Activated CD4-positive, alpha-beta T cell treated with anti-CD3 and anti-CD28 coated beads, Interleukin-2, Interleukin-4, amounts not matched to agents 100 ng/mL and 50 ng/mL, durations not matched to agents 16 hours and 8 hours (primary cell): ENCODE measurements at places on chromosomes 4 and X.
A peak's percentile ranks its signal among the peaks of the same experiment; 100 is the strongest.

DNA sequence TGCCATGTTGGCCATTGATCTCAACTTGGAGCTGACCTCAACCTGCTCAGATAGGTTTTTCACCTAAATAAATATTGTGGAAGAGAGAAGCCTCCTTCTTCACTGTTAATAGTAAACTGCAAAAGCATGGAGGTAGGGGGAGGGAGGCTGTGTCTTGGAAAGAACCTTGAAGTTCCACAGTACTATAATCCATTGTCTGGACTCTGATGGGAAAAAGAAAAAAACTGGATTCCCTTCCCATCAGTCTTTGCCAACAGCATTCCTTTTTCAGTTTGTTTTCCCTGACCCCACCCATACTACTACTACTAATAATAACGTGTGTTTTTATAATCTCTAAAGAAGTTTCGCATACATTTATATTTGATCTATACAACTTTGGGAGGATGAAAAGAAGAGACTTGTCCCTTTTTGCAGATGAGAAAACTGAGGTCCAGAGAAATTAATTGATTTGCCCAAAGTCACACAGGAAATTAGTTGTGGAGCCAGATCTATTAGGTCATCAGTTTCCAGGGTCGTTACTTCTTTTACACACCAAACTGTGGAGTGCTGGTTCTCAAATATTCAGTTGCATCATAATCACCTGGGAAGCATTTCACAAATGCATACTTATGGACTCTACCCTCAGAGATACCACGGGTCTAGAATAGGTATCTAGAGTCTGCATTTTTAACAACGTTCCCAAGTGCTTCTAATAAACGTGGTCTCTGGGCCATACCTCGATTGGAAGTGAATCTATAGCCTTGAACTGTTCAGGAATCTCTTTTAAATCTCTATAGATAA is 59.1 kb downstream of the LUZP4 start:
- DNase-seq: no peak

DNA sequence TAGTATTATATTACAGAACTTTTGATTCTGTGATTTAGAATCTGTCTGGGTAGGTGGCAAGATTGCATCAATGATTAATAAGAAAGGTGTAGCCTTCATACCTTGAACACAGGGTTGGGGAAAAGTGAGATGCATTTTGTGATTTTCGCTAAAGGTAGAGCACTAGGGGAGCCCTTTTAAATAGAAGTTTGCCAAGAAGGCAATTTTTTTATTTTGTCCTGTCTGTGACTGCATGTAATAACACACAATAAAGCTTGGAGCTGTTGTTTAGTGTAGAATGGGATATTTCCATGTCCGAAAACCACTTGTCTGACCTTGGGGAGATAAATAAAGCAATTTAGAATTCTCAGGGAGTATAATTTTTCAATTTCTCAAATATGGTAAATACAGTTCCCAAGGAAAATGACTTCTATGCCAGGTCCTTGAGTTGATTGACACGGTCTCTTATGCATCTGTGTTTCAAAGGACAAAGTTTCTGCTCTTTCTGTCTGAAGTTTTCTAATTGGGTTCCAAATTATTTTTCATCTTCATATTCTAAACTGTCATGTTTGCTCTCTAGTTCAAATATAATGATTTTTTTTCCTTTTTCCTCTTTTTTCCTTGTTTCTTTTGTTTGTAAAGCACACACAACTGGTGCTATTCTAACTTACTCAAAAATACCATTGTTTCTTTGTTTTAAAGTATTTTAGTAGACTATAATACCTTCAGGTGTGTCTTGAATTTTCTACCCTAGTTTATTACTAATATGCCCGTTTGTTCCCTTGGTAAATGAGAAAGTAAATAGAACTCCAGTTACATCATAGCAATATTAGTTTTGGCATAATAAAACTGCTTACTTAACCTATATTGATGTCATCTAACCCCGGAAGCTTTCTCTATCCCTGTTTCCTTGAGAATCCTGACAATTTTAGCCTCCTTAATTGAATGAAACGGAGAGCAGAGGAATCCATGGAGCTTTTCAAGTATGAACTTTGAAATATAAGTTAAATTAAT is 87.8 kb upstream of the BMPR1B start:
- no peak for DNase-seq

DNA sequence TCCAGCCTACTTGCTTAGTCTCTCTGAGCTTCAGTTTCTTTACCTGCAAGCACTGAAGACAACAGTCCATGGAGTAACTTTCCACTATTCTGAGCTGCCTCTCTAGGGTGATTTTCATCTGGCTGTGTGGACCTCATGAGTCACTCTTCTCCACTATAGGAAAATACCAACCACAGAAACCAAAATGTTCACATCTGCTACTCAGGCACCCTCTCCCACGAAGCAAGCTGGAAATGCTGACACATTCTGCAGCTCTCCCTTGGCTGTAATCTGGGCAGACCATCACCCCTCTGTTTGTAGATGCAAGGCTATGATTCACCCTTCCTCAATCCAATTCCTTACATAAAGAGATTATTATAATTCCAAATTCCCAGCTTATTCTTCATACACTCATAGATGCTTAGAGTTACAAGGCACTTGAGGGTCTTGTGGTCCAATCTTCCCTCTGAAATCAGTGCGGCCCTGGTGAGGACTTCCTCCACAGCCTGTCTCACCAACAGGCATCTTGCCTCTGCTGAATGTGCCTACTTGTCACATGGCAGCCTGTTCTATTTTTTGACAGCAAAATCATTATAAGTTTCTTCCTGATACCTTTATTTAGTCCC is 97.0 kb upstream of the LNX1 start:
- peak; percentile 54 for DNase-seq

GRCh38 chr4:8900588-8900987 is 28.9 kb upstream of the HMX1 start:
- DNase-seq: no peak

- no peak for DNase-seq
Measured at GRCh38 chr4:157590679-157591078, 370.2 kb downstream of the GRIA2 start.

GRCh38 chrX:134676436-134676835 is 18.2 kb upstream of the PLAC1 start:
- DNase-seq: no peak

- peak; percentile 64 for DNase-seq
Measured at GRCh38 chrX:357693-358471, 28.8 kb downstream of the PPP2R3B start.

DNA sequence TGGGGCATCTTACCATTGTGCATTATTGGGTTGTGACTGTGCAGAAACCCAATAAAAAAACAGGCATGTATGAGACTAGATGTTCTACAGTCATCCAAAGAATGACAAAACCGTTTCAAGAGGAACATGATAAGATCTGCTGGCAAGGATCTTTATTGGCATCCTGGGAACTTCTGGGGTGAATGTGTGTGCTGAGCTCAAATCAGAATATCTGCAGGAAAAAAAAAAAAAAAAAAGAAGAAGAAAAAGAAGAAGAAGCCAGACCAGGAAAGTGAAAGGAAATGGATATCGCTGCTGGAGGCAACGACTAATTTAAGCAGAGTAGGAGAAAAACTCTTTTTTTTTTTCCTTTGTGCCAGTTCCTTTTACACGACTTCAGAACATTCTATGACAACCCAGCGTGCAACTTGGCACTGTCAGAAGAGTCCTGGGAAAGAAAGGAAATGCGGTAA is 484.2 kb upstream of the BOD1L1 start:
- no peak for DNase-seq
